ENCODE measurements at places on chromosomes 6 and 20.

DNA sequence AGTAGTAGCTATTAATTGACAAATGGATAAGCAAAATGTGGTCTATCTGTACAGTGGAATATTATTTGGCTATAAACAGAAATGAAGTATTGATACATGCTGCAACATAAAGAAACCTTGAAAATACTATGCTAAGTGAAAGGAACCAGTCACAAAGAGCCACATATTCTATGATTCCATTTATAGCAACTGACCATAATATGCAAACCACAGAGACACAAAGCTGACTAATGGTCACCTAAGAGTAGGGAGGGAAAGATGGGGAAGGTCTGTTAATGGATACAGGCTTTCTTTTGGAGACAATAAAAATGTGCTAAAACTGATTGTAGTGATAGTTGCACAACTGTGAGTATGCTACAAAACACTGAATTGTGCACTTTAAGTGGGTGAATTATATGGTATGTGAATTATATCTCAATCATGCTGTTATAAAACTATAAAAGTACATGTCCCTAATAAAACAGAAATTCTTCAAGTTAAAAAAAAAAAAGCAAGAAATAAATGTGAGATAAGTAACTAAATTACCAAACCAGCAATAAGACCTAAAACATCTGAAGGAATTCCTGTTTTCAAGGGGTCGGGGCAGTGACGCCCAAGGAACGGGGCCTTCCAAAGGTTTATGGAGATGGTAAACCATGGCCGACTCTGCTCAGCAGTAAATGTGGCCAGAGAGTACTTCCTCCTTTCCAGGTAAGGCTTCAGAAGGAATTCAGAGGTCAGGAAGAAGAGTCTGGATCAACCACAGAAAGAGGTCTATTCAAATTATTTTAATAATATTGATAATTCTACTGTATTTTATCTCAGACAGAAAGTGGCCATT is 75.4 kb downstream of the ARHGAP18 start:
- DNase-seq, result no peak

GRCh38 chr20:48682529-48683363 is 145.1 kb downstream of the PREX1 start:
- no peak for DNase-seq

DNA sequence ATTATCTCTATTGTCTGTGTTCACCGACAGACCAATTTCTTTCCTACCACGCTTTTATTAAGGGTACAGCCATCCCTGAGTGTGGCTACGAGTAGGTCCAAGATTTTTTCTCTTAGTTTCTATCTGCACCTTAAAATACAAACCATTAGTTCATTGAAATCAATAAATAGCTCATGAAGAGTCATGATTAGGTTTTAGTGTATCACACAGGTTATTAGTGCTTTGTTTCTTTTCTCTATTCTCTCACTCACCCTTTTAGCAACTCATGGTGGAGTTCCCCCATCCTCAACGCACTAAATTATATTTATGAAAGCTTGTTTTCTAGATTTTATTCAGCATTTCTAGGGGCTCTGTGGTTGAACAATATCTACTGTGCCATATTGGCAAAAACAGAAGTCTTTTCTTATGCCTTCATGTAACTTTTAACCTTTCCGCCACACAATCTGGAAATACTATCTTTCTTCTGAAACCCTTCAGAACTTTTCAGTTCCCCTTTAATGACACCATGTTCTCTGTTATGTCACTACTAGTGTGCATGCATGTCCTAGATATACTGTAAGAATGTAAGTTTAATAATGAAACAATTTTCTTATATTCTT is 128.2 kb upstream of the LAMA2 start:
- DNase-seq, result no peak

- no peak for DNase-seq
These were observed 2.1 kb downstream of the CTSZ start for GRCh38 chr20:59004763-59005522.

DNA sequence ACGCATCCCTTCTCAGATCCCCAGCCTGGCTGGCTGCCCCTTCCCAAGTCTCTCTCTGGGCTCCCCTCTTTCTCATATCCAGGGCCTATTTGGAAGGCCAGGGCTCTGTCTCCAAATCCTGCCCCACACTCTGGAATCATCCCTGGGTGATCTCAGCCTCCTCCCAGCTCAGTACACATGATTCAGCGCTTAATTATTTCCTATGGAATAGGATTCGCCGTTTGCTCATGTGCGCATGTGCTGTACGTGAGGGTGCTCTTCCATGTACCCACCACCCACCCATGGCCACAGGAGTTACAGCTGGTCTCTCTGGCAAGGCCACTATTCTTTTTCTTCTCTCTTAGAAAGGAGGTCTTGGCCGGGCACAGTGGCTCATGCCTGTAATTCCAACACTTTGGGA is 81.7 kb upstream of the FOXP4 start:
- no peak for DNase-seq

GRCh38 chr6:87723170-87724078 is 21.4 kb upstream of the AKIRIN2 start:
- no peak for DNase-seq

- DNase-seq, result no peak
These were observed 334.2 kb downstream of the MEI4 start for GRCh38 chr6:77987035-77987384.

DNA sequence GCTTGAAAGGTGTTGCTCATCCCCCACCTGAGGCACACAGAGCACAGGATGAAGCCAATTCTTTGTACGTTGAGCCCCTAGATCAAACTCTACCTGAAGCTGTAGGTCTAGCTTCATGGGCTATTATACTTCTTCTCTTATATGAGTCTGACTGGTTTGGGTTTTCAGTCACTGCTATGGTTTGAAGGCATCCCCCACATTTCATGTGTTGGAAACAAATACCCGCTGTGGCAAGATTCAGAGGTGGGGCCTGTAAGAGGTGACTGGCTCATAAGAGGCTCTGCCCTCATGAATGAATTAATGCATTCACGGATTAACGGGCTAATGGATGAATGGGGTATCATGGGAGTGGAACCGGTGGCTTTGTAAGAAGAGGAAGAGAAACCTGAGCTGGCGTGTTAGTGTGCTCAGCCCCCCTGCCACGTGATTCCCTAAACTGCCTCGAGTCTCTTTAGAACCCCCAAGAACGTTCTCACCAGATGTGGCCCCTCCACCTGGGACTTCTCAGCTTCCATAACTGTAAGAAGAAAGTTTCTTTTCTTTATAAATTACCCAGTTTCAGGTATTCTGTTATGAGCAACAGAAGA is 39.2 kb downstream of the PREX1 start:
- no peak for DNase-seq

DNA sequence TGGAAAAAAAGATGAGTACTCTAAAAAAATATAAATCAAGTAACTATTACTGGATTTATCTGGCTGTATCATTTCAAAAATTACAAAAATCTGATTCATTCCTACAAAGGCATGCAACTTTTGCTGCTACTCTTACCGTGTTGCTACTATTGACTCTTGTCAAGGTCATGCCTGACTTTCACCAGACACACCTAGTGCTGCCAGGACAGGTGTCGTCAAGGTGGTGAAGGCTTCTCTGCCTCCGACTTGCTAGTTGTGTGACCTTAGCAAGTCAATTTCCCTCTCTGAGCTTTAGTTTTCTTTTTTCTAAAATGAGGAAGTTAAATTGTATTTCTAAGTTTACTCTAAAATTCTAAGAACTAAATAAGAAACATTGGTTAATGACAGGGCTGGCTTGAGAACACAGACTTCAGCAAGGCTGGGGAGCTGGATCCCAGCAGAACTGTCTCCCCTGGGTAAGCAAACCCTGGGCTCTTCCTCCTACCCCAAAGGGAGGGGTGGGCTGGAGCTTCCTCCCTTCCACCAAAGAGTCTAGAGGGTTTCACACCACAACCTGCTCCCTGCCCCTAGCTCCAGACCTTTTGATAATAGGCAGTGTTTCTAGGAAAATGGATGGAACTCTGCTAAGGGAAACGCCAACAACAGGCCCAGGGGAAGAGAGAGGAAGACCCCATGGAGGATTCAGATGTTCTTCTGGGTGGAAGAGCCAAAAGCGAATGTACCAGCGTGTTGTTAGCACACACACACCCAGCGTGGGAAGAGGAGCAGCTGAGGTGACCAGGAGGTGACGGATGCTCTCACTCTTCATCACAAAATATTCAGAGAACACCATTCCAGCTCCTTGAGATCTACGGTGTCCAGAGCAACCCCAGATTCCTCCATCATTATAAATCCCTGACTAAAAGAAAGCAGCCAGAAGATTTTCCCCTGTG is 47.9 kb upstream of the CITED2 start:
- no peak for DNase-seq

GRCh38 chr6:27728442-27728841 is 183.8 kb downstream of the OR2B2 start:
- no peak for DNase-seq

DNA sequence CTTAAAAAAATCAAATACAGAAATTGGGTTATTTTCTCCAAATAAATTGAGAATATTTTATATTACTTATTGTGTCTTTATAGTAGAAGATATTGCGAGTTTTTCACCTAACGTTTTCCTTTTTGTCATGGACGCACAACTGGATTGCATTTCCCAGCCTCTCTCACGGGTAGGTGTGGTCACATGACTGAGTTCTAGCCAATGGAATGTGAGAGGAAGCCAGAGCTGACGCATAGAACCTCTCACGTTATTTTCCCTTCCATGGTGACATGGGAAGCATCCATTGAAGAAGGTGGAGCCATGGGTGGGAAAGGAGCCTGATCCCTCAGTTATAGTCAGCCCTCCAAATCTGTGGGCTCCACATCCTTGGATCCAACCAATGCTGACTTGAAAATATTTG is 155.9 kb upstream of the UST start:
- no peak for DNase-seq

DNA sequence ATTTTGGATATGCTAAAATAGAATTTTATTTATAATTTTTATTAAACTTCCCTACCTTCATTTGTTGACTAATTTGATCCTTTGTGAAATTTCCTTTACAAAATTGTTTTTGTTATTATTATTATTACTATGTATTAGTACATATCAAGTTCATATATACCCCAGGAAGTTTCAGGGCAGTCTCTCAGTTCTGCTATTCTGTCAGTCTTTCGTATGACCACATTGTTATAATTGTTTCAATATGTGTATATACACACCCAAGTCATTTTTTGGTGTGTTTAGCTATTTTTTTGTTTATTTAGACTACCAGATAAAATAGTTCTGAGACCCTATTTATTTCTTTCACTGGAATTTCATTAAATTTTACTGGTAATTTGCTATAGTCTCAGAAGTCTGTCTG is 72.1 kb downstream of the NKAIN2 start:
- DNase-seq, result no peak

GRCh38 chr6:96276305-96276704 is 245.3 kb upstream of the UFL1 start:
- DNase-seq, result no peak
